ENCODE measurements at places on chromosomes 12 and 14.

DNA sequence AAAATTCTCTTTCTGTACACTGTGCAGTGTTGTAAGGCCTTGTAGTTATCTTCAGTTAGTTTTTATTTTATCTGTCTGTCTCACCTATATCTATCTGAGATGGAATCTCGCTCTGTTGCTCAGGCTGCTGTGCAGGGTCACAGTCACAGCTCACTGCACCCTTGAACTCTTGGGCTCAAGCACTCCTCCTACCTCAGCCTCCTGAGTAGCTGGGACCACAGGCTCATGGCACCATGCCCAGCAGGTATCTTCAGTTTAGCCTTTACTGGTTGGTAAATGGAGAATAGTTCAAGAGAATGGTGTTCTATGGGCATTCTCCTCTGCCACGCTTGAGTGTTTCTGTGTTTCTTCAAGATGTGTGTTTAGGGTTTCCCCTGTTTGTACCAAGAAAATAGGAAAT lies 13.6 kb downstream of the TULP3 start:
- no peak for DNase-seq

- no peak for DNase-seq
These were observed 67.1 kb upstream of the CPM start for GRCh38 chr12:69000074-69000473.

DNA sequence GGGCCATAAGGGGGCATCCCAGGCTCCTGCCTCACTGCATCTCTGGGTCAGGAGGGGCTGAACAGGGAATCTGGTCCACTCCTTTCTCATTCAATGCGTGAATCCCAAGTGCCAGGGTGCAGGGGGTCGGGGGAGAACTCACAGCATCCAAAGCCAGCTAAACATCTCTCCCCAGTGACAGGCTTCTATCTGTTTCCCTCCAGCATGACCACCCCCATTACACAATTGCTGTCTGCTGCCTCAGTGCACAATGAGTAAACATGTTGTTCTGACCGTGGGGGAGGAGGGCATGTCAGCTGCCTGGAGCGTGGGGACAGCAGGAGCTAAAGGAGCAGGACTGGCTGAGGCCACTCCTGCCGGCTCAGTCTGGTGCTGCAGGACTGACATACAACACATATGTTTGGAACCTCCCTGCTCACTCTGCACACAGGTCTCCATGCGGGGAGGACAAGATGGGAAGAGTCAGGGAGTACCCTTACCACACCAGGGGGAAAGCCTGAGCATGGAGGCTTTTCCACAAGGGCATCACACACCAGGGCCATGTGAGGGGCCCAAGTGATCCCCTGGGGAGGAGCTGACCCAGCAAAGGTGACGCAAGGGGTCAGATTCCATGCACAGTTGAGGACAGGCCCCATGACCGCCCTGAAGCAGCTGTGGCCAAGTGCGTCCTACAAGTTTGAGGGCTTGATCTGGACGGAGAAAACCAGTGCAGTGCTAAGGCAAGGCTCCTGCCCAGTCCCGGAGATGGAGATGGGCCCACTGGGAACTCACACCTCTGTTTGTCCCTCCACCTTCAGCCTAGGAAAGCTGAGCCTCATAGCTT lies 1.4 kb downstream of the TNS2 start:
- DNase-seq = no peak

GRCh38 chr12:24898606-24899005 lies 50.3 kb downstream of the BCAT1 start:
- DNase-seq = no peak

DNA sequence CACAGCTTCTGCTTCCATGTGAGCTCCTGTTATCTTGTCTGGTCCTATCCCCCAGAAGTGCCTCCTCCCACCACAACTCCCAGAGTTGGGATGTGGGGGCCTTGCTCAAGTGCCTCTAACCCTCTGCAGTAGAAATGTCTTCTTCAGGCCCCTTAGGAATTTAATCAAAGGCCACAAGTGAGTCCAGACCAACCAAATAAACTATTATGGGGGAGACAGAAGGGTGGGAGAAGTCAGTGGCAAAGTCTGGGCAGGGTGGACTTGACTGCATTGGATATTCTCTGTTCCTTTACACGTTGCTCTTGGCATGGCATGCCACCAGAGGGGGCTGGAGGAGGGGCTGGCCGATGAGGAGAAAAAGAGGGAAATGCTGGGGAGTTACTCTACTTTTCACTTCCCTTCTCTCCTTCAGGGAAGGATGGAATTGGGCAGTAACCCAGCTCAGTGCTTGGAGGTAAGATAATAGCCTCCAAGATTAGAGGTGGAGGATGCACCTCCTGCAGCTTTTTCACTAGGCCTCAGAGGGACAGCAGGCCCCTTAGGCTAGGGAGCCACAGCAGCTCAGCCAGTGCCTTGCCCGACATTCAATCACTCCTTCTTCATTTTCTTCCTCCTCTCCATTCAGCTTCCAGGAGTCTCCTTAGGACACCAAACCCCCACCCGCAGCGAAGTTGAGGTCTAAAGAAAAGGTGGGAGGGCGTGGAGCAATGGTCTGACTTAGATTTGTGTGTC lies 1.2 kb upstream of the AP1G2 start:
- peak; percentile 69 for DNase-seq

DNA sequence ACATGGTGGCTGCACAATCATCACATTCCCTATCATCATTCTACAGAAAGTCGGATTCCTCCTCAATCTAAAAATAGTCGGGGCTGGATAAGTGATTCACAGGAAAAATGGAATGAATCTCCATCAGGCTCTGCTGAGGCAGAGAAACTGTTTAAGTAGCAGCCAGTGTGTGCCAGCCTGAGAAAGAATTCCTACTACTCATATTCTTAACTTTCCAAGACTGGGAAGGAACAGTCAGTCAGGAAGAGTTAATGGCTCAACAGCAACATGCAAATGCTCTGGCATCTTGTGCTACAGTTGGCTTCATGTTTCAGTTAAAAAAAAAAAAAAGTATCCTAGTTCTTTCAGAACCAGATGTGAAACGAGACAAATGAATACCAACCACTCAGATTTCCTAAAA lies 187.0 kb downstream of the GRIP1 start:
- no peak for DNase-seq

GRCh38 chr14:98606041-98606640 lies 665.9 kb downstream of the BCL11B start:
- DNase-seq = no peak

GRCh38 chr12:128056136-128056801 lies 210.7 kb upstream of the TMEM132C start:
- no peak for DNase-seq

DNA sequence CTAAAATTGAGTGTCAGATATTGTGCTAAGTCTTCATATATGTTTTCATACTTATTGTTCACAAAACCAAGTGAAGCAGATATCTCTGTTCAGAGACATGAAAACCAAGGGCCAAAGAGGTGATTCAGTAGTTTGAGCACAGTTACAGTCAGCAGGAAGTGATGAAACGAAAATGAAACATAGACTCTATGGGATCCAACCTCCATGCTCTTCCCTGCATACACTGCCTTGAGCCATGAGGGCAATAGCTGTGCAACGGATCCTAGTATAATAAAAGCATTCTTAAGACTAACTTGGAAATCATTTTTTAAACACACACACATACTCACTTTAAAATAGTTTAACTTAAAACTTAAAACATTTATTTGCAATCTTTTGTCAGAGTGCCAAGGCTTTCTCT lies 27.9 kb downstream of the ESR2 start:
- no peak for DNase-seq

- DNase-seq = no peak
These were observed 168.0 kb upstream of the TBX3 start for GRCh38 chr12:114851981-114852380.

GRCh38 chr14:34649344-34649743 lies 19.4 kb upstream of the SNX6 start:
- no peak for DNase-seq

GRCh38 chr12:26906704-26907103 lies 31.1 kb downstream of the INTS13 start:
- no peak for DNase-seq

DNA sequence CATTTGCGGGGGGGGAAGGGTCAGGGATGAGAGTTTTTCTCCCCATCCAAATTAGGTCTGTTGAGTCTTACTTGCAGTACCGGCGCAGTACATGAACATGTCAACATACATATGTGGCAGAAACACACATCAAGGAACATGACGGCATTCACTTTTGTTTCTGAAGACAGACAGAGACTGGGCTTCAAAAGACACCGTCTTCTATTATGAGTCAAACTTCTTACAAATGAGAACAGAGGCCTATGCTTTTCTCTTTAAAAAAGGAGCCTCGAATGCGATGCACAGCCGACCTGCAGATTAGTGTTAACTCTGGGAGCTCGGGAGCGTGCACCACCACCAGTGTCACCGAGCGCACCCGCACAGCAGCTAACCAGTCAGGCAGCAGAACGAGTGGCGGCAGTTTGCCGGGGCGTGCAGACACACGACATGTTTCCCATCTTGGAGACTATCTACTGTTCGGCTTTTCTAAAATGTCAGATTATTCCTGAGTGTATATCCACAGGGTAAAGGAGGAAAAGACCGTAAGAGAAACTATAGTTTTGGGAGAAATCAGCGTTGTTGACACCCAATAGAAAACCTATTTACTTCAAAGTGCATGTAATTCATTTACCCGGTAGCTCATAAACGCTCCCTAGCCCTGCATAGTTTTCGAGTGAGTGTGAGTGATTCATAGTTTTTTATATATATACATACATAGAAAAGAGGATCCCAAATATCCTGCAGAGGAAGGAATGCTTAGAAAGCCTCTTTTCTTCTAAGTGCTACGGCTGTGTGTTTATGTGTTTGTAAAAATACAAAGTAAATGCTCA lies 33.0 kb downstream of the UBR7 start:
- DNase-seq = no peak

GRCh38 chr12:93918262-93918661 lies 230.1 kb upstream of the PLXNC1 start:
- DNase-seq = no peak

GRCh38 chr14:67569651-67570290 lies 30.3 kb downstream of the PIGH start:
- DNase-seq = no peak

- DNase-seq = no peak
These were observed 10.5 kb downstream of the ERC1 start for GRCh38 chr12:1001507-1001906.
